Stimulated activated CD4-positive, alpha-beta T cell treated with anti-CD3 and anti-CD28 coated beads, TNF-alpha, amount 100 ng/mL, for 1 hour (primary cell): ENCODE measurements at places on chromosomes 13 and 19.

DNA sequence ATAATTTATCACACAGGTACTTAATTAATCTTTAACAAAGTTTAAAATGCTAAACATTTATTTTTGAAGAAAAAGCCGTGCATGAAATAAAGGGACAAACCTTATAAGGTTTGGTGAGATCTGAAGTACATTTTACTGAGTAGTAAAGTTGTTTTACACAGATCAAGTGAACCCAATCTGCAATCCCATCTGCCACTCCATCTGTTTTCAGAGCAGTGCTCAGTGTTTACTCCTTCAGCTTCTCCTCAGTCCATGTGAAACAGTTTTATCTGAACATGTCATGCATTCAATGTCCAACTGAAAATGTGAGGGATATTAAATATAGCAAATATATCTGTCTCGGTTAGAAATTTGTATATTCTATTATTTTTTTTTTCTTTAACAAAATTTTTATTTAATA, 166.8 kb downstream of the MAB21L1 start:
- no peak for DNase-seq

DNA sequence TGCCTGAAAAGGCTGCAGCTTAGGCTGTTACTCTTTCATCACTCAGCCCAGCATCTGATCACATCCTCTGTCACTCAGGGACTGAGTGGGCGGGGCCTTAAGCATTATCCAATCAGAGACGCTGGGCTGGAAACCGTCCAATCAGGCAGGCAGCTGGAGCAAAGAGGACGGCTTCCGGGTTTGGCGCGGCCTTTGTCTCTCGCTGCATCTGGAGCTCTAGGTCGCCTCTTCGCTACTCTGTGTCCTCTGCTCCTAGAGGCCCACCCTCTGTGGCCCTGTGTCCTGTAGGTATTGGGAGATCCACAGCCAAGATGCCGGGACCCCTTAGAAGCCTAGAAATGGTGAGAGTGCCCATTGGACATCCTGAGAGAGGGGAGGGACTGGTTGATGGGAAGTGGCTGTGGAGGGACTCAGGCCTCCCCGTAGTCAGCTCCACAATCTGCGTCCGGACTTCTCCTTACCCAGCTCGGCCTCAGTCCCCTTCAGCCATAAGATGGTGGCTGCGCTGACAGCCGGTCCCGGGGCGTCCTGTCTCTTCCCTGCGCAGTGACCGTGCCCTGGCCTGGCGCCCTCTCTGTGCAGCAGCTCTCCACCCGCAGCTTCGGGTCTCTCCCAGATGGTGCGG, at the start of gene ZNF486:
TSS of gene ZNF486 (plus strand) at position 195 of the 625 bp plus-strand sequence. CDS start at position 312, 117 bp downstream.
- DNase-seq = peak; percentile 78

DNA sequence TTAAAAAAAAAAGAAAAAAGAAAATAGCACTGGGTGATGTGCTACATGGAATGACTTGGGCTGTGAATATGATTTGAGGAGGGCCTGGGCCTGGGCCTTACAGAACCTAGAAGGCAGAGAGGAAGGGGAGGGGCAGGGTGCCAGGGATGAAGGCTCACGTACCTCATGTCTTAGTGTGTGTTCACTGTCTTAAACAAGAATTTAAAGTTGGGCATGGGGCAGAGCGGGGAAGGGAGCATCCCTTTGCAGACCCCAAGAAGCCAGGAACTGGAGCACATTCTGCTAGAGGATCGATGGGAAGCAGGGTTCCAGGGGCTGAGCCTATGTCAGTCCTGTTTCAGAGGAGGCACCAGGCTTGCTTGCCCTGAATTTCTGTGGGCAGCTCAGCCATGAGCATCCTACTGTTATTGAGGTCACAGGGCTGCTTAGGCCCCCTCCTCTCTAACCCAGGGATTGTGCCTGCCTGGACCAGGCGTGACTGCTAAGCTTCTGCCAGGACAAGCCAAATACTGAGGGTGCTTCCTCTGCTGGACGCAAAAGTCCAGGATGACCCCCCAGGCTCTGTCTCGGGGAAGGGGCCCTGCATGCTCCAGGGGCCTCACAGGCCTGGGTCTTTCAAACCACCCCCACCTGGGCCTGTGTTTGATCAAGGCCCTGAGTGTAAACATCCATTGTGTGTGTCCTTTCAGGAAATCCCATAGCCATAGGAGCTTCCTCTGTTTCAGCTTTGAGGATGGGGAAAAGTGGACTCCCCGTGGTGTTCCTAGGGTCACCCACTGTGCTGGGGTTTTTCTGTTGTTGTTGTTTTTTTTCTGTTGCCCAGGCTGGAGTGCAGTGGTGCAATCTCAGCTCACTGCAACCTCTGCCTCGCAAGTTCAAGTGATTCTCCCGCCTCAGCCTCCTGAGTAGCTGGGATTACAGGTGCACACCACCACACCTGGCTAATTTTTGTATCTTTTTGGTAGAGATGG, 4.8 kb downstream of the LSR start:
- DNase-seq = no peak

DNA sequence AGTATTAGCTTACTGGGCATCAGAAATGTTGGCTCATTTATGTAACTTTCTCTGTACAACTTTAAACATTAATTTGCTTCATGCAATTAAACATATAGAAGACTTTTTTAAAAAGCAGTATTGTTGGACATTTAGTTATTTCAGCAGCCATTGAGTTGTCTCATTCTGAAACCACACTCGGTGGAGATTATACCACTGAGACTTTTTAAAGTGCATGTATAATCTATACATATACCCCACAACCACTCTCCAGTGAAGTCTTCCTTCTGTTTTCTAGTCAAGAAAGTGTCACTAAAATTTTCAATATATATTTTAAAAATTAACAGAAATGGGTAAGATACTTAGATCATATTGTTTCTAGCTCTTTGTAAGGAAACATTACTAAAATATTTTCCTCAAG, 15.5 kb downstream of the SETDB2 start:
- no peak for DNase-seq

- no peak for DNase-seq
These were observed 192.1 kb downstream of the KATNAL1 start for GRCh38 chr13:30115257-30115600.
